ENCODE measurements at places on chromosomes 4 and X. TPM values are rescaled to one million over a fixed set of nuclear protein-coding genes. Genes with fewer than 3 reads are reported as not detected.

Gene FGFBP1
- total RNA-seq: not detected

Gene RHOXF2
- not detected for total RNA-seq

Gene CHIC1
- total RNA-seq: 8.6 TPM

GRCh38 chr4:38664706-38665401 lies 855 bp downstream of the KLF3 start:
- peaks cover 11% of the 10 kb centered on the region for H3K36me3 ChIP-seq
- peaks cover 51% of the 10 kb centered on the region for H3K4me1 ChIP-seq
- H3K4me3 ChIP-seq: peak overlapping the region; percentile 93

GRCh38 chr4:55181010-55182005 lies 55.9 kb upstream of the KDR start:
- 0 out of 2 replicates have a peak, but pooled peaks cover 5% of the 10 kb centered on the region for H3K36me3 ChIP-seq
- H3K4me1 ChIP-seq: peaks cover 69% of the 10 kb centered on the region
- H3K27me3 ChIP-seq: no peaks in the 10 kb centered on the region

GRCh38 chrX:11789809-11790208 lies 31.8 kb downstream of the MSL3 start:
- no peak overlapping the region for H3K27ac ChIP-seq
- DNase-seq: no peak
- H3K4me3 ChIP-seq: no peak overlapping the region
- no peaks in the 10 kb centered on the region for H3K36me3 ChIP-seq
- H3K27me3 ChIP-seq: peaks cover 6% of the 10 kb centered on the region

DNA sequence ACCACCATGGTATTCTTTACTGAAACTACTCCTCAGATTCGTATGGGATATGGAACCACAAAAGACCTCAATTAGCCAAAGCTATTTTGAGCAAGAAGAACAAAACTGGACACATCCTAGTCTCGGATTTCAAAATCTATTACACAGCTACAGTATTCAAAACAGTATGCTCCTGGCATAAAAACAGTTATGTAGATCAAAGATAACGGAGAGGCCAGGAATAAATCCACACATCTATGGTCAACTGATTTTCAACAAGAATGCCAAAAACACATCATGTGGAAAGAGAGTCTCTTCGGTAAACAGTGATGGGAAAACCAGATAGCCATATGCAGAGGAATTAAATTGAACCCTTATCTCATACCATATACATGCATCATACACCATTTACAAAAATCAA lies 155.3 kb downstream of the SPCS3 start:
- peak; percentile 83 for DNase-seq
- no peak overlapping the region for H3K4me3 ChIP-seq
- H3K27me3 ChIP-seq: no peaks in the 10 kb centered on the region
- H3K27ac ChIP-seq: peak overlapping the region; percentile 45

GRCh38 chr4:7339751-7340552 lies 94.8 kb downstream of the PSAPL1 start:
- H3K27me3 ChIP-seq: peaks cover 31% of the 10 kb centered on the region
- H3K36me3 ChIP-seq: 0 out of 2 replicates have a peak, but pooled peaks cover 3% of the 10 kb centered on the region
- H3K4me1 ChIP-seq: no peaks in the 10 kb centered on the region
- no peak overlapping the region for H3K4me3 ChIP-seq
- DNase-seq: no peak
- H3K27ac ChIP-seq: no peak overlapping the region
